ENCODE measurements at places on chromosomes 1 and 21.

DNA sequence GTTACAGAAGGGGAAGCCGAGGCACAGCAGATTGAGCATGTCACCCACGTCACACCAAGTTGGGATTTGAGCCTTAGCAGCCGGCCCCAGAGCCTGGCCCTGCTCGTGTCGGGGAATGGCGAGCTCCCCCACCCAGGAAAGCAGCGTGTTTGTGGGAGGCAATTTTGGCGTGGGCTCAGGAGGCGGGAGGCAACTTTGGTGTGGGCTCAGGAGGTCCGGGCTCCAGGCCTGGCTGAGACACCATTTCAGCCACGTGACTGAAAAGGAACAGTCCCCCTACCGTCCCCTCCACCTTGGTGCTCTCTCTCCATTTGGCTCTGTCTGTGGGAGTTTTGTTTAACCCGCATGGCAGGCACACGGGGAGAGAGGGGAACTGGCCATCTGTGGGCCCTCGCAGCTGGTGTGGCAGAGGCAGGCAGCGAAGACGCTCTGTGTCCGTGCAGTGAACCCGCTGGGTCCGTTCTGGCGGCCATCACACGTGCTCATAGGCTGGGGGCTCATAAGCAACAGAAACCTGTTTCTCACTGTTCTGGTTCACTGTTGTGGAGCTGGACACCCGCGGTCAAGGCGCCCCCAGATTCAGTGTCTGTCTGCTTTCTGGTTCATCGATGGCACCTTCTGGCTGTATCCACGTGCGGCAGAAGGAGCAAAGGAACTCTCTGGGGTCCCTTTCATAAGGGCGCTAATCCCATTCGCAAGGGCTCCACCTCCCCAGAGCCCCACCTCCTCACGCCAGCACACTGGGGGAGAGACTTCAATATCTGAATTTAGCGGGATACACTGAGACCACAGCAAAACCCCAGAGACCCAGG is 110.2 kb downstream of the CRYAA start:
- DNase-seq = no peak

DNA sequence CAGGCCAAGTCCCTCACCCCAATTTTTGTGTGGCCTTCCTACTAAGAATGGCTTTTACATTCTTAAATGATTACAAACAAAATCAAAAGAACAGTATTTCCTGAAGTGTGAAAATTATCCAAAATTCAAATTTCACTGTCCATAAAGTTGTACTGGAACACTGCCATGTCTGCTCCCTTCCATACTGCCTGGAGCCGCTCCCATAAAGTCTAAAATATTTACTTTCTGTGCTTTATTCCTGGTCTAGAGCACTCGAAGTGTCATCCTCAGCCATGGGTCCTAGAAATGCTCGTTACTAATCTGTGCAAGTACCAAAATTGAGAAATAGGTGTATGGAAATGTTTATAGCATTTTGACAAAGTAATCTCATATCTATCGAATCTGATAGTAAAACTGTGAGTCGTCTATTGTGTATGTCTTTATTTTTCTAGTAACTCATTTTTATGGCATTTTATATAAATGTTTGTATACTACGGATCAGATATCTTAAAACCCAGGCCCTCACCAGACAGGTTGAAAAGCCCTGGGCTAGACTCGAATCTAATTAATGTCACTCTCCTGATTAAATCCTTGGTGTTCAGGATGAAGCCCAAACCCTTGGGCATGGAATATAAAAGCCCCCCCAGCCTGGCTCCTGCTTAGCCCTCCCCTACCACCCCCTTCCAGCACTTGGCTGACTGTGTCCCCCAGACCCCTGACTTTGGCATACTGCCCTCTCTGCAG is 4.9 kb downstream of the LBR start:
- no peak for DNase-seq

GRCh38 chr21:34548781-34549376 is 36.9 kb upstream of the KCNE1 start:
- DNase-seq = no peak

DNA sequence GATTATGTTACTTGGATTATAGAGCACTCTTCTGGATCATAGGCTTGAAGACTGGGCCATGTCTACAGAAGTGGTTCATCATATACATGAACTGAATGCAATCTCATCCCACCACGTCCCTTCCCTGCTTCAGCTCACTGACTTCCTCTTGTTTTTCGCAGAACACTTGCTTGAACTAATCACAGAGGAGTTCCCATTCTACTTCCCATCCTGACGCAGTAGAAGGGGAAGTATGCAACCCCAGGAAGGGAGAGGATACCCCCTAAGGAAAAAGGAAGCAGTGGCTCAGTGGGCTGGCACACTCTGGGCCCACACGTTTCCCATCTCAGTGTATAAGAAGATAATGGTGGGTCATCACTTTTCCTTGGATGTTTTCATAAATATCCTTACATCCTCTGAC is 36.2 kb downstream of the CASQ2 start:
- DNase-seq = no peak

GRCh38 chr21:30234643-30235042 is 18.7 kb upstream of the CLDN8 start:
- DNase-seq = no peak

GRCh38 chr1:54591127-54591756 is 32.1 kb downstream of the FAM151A start:
- DNase-seq = no peak

DNA sequence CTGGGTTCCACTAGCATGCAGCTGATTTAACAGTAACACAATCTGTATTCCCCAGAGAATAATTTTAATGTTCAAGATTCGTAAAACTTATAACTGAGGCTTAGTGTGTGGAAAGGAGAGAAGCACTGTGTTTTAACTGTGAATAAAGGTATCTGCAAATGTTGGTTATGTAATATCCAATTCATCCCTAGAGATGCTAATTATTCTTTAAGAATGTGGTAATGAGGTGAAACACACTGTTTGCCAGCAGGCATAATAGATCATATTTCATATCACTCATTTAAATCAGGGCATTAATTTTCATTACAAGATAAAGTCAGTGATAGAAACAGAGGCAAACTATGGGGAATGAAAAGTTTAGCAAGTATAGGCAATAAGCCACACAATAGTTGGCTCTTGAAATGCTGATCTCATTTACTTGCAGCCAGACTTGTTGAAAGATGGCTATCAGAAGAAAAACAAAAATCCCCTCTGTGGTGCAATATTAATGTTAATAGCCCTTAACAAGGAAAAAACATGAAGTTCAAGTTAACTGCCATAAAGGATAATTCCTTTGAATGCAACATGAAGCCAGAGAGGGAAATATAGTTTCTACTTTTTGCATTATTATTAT is 33.4 kb downstream of the HMCN1 start:
- no peak for DNase-seq

GRCh38 chr1:165852871-165853270 is 25.5 kb downstream of the UCK2 start:
- no peak for DNase-seq

DNA sequence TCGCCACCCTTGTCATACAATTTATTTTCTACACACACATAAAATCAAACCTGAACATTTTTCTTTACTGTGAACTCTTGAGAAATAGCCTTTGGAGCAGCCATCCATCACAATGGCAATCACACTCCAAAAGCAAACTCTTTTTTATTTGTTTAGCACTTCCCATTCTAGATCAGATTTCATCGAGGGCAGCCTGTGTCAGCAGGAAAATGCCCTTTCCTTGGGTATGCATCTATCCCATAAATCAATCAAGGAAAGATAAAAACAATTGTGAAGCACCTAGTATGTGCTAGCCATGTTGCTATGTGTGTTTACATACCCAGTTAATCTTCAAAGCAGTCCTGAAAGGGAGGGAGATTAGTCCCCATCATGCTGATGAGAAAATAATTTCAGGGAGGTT is 484.1 kb upstream of the USP24 start:
- no peak for DNase-seq

DNA sequence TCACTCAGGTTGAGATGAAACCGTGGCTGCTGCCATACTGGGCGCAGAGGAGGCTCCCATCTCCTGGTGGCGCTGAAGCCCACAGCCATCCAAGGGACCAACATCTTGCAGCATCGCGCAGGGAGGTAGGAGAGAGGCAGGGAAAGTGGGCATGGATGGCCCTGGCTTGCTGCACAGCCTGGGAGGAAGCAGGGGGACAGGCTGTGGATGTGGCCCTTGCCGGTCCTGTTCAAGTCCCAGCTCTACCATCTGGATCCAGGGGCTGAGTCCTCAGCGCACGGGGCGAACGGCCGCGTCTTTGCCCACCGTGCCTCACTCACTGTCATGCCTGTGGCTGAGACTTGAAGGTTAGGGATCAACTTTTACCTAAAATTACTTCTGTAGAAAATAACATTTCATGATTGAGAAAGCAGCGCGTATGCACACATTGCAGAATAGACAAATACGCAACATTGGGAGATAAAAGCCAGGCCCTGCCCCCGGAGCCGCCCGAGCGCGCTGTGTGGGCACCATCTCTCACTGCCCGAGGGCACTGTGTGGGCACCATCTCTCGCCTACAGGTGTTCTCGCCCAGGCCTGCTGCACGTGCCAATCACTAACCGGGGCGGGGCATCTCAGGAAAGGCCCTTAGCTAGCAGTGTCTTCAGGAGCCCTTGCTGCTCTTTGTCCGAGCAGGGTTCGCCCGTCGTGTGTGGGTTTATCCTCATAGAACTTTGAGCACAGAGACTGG is 11.5 kb downstream of the SLX9 start:
- no peak for DNase-seq

GRCh38 chr1:21436488-21437340 is 3.2 kb upstream of the NBPF3 start:
- DNase-seq = no peak

GRCh38 chr1:229471175-229471574 is 37.0 kb downstream of the NUP133 start:
- DNase-seq = no peak

GRCh38 chr21:24636696-24637095 is 970.6 kb downstream of the MRPL39 start:
- no peak for DNase-seq

Measured in bone marrow (tissue), 2 donors.